ENCODE measurements at places on chromosomes 1 and 21.

DNA sequence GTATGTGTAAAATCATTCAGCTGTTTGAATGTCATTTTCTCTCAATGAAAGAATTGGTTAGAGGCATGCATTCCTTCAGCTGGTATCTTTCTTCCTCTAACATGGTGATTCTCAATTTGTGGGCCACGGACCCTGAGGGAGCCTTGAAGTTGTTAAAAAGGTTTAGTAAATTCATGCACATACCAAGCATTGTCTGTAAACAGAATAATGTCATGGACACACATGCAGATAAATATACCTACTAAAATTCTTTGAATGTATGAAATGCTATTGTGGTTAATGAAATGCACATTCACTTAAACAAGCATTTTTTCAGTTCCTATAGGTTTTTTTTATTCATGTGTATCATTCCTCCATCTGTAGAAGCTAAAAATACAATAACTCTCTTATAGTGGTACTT, 65.4 kb downstream of the PBX1 start:
- DNase-seq = no peak

GRCh38 chr1:224262373-224263054, 67.5 kb downstream of the NVL start:
- no peak for DNase-seq

DNA sequence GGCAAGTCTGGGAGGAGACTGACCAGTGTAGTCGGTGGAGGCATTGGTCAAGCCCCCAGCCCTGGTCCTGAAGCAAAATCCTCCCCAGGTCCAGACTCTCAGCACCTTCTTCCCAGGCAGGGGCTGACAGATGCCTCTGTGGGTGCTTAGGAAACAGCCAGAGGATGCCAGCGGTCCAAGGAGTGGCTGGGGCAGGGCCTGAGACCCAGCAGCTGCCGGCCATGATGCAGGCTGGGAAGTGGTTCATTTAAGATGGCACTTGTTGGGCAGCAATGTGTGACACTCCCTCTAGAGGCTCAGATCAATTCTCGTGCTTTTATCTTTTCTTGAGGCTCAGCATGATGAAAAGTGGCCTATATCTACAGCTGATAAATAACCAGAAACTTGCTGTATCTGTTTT, 165.0 kb upstream of the VAMP3 start:
- no peak for DNase-seq

- no peak for DNase-seq
These were observed 34.3 kb upstream of the PDE9A start for GRCh38 chr21:42619166-42619565.

DNA sequence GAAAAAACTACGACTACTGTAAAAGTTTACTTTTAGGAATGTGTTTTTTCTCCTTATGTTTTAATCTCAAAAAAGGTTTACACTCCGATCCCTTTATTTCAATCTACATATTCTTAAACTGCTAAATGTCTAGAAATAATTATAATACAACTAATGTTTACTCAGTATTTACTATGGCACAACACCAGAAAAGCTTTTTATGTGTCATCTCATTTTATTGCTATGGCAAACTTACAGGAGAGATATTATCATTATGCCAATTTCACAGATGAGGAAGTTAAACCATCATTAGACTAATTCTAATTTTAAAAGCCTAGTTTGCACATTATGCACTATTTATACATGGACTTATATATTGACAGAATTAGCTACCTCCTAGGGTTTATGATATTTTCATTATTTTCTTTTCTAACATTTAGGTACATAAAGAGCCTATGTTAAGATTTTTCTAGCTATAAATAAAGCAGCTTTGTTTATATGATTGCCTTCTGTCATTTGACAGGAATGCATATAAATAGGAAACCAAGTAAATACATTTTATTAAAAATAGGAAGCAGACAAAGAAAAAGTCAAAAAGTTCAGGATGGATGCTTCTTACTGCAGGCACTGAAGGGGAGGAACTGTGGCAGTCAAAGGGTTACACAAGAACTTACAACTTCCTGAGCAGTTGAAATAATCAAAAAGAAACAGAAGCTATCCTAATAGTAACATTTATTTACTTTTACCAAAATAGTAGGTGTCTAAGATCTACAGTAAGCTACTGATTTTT, 442.4 kb downstream of the LTN1 start:
- DNase-seq = no peak

DNA sequence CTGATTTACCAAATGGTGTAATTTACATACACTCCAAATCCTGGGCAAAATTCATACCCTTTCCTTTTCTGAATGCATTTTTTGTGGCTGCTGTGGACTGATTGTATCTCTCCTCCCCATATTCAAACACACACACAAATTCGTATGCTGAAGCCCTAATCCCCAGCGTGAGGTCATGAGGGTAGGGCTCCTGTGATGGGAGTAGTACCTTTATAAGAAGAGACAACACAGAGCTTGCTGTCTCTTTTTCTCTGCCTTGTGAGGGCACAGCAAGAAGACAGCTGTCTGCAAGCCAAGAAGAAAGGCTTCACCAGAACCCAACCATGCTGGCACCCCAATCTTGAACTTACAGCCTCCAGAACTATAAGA, 24.4 kb downstream of the DUSP10 start:
- no peak for DNase-seq

- no peak for DNase-seq
These were observed 4.8 kb upstream of the SFN start for GRCh38 chr1:26858160-26858559.

- DNase-seq = no peak
These were observed 2.2 kb downstream of the NFIA start for GRCh38 chr1:61084491-61085031.

DNA sequence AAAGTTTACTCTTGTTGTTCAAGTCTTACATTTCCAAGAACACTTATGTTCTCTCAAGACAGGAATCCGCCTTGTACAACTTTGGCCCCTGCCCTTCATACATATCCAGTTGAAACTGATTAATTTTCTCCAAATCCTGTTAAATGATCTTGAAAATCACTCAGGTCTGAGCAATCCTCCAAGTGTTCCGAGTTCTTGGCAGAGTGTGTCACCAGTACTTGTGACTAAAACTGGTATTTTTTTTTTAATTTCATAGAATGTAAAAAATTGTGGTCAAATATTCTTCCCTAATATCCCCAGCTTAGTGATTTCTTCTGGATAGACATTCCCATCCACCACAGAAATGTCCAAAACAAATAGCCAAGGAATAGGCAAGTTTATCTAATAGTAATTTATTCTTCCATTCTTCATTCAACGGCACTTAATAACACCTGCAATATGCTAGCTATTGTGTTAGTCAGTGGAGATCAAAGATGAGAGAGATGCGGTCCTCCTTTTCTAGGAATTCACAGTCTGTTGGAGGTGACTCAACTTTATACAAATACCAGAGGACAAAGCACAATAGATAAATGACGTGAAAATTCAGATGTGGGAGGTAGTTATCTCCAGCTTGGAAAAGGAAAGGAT, 71.4 kb downstream of the DIRAS3 start:
- DNase-seq = no peak
